ENCODE measurements at places on chromosomes 1 and 21.

DNA sequence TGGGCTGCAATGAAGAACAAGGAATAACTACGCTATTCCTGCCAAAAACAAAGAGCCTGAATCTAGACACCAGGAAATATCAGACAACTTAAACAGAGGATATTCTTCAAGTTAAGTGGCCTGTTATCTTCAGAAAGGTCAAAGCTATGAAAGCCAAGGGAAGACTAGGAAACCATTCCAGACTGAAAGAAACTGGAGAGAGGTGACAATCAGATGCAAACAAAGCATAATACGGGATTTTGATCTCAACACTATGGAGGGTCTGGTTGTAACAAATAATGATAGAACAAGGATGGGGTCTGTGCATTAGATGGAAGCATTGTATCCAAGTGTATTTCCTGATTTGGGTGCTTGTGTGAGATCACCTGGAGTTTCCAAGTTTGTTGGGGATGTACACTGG is 2.7 kb downstream of the EPRS1 start:
- DNase-seq = no peak

- DNase-seq = no peak
Measured at GRCh38 chr1:67269061-67269460, 38.6 kb upstream of the IL12RB2 start.

DNA sequence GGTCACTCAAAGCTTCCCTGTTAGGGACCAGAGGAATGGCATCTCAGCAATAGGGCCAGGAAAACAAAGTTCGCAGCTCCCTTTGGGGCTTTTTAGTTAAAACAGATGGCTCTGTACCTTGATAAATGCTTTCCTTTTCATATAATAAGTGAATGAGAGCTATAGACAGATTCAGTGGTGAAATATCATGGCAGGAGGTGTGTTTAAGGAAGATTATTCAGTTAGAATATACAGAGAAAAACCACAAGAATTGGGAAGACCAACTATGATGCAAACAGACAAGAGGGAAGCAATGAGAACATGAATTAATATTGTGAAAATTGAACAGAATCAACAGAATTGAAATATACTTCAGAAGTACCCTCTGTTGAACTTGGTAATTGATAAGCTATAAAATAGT is 379.4 kb downstream of the PLPP3 start:
- no peak for DNase-seq

- no peak for DNase-seq
Measured at GRCh38 chr1:203117611-203118575, 9.6 kb upstream of the ADORA1 start.

DNA sequence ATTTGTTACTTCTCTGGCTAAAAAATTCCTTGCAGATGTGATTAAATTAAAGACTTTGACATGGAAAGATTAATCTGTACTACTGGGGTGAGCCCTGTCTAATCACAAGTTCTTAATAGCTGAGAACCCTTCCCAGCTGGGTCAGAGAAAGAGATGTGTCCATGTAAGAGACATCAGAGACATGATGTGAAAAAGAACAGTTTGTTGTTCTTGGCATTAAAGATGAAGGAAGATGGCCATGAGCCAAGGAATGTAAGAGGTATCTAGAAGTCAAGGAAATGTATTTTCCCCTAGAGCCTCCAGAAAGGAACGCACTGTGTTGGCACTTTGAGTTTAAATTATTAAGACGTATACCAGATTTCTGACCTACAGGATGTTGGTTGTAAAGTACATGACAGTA is 1271.5 kb upstream of the PRMT6 start:
- DNase-seq = no peak

DNA sequence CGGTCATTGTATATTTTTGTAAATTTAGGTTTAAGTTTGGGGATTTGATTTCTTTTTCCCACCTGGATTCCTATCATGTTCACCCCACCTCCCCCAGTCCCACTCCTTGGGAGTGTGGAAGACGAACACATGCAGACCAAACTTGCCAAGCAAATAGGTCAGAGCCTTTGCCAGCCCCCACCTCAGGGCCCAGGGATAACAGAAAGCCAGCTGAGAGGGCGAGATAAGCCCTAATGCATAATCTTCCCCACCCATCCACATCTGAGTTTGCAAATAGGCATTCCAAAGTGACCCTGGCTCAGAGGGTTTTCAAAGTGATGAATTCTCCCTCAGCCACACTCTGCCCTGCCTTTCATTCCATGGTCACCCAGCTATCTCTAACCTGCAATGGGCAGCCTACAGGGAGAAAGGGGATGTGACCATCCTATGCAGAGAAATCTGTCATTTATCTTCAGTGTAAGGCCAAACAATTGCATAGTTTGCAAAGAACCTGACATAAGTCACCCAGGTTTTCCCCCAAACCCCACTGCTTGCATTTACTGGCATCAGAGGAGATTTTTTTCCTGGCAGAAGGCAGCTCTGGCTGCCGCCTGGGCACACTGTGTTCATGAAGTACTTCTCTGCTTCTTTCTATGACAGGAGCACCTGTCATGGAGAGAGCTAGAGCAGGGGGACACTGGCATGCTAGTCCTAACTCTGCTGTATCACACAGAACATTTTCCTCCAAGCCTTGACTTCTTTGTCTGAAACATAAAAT is 69.0 kb upstream of the NFIA start:
- DNase-seq = no peak

- no peak for DNase-seq
Measured at GRCh38 chr1:206836111-206836510, 29.3 kb upstream of the IL20 start.

DNA sequence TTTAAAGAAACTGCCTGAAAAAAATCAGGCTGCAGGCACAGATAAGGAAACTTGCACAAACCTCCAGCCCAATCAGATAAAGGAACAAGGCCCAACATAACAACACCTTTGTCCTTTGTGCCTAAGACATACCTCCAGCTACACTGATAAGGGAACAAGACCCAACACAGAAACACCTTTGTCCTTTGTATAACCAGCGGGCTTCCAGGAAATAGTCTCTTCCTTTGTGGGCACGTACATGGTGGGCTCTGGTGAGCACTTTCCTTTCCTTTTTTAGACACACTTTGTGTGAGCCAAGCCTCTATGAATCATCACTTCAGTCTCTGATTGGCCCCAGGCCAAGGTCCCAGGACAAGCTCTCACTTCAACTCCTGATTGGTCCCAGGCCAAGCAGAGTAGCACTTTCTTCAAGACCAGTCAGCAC is 23.6 kb downstream of the ZNF670 start:
- no peak for DNase-seq

Measured in CD4-positive, alpha-beta T cell treated with Interleukin-4 for 4 hours (primary cell).